ENCODE measurements at places on chromosomes 7 and 10. TPM values are rescaled to one million over a fixed set of nuclear protein-coding genes. Genes with fewer than 3 reads are reported as not detected.

Gene ATOH7
- total RNA-seq, result not detected

DNA sequence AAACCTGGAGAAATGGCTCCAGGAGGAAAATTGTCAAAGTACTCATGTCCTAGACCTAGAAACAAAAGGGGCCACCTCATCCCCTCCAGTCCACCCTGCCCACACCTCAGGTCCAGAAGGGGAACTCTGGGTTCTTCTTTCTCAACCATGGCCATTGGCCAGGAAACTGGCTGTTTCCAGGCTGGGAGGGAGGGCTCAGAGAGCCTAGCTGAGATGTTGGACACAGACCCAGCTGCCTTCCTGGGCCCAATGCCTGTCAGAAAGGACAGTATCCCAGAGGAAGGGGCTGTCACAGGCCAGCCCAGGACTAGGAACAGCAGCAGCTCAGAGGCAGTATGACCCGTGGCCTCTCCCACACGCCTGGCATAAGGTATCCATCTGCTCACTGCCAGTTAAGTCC lies 9.6 kb downstream of the GRID1 start:
- no peak overlapping the region for H3K4me3 ChIP-seq
- H3K27ac ChIP-seq, result no peak overlapping the region
- no peaks in the 10 kb centered on the region for H3K36me3 ChIP-seq
- no peak for DNase-seq
- H3K27me3 ChIP-seq, result peaks cover 21% of the 10 kb centered on the region

DNA sequence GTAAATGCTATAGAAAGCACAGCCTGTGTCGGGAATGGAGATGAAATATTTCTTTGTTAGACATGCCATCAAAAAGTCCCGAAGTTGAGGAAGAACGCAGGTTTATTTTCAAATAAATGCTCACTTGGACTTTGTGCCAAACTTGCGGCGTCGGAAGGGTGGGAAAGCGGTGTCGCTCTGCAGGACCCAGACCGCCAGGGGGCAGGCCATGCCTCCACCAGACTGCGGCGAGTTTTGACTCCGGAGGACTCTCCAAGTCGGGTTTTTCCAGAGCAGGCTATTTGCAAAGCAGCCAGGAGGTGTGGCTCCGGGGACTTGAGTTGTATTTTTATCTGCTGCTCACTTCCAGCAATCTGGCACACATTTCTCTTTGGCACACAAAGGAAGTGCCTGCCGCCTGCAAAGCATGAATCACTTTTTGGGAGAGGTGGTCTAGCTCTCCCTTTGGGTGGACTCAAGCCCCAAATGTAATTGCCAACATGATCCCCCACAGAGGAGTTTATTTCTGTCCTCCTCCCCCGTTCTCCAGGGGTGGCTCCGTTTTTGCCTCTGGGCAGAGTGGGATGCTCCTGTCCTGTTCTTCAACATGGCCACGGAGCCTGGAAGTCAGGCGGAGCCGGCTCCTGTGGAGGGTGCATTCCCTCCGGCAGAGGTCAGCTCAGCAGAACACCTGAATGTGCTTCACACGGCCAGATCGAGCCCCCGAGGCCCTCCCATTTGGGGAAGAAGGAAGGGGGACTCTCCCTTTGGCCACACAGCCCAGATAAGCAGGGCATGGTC lies 82.3 kb upstream of the GPR26 start:
- no peaks in the 10 kb centered on the region for H3K36me3 ChIP-seq
- no peaks in the 10 kb centered on the region for H3K4me1 ChIP-seq
- DNase-seq, result no peak
- peaks cover 11% of the 10 kb centered on the region for H3K27me3 ChIP-seq
- no peak overlapping the region for H3K4me3 ChIP-seq
- no peak overlapping the region for H3K27ac ChIP-seq

- DNase-seq, result no peak
- peaks cover 7% of the 10 kb centered on the region for H3K36me3 ChIP-seq
- H3K4me1 ChIP-seq, result no peaks in the 10 kb centered on the region
- H3K27ac ChIP-seq, result no peak overlapping the region
Measured at GRCh38 chr7:128194533-128195282, 46.4 kb upstream of the LEP start.

DNA sequence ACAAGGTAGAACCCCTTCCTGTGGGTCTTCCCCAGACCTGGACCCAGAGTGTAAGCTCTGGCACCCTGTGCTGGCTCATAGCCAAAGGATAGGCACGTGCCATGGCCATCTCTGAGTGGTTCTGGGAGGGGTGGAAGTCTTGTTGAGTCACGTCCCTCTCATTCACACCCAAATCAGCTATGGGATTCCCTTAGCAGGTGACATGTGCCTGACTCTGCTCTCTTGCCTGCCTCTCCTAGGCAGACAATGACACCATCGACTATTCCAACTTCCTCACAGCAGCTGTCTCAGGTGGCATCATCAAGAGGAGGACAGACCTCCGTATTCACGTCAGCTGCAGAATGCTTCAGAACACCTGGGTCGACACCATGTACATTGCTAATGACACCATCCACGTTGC lies 59.8 kb downstream of the C10orf120 start:
- H3K27ac ChIP-seq, result no peak overlapping the region
- no peaks in the 10 kb centered on the region for H3K27me3 ChIP-seq
- no peaks in the 10 kb centered on the region for H3K36me3 ChIP-seq
- H3K4me3 ChIP-seq, result no peak overlapping the region

DNA sequence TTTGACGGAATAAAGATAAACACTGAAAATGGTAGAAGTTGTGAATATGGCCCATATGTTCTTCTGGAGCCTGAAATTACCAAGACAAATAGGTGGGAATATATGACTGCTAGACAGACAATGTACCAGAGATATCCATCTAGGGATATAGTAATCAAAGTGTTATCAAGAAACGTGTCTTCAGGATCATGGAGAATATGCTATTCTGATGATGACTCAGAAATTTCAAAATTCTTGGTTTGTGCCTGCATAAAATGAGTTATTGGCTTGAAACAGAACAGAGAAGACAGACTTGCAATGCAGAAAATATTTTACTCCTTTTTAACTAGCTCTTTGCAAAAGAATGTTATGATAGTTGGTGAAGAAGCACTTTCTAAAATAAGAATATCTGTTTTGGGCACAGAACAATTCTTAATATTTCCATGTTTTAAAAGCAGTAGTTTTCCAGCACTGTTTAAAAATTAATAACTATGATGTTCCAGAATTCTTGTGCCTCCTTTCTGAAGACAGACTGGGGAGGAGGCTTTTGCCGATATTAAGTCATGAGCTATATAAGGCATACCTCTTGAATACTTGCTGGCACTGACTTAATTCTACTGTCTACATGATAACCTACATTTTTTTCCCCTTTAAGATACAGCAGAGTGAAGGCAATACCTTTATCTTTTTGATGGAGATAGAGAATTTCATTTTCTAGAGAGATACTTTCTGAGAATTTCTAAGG lies 34.4 kb upstream of the CABCOCO1 start:
- DNase-seq, result no peak
- H3K36me3 ChIP-seq, result no peaks in the 10 kb centered on the region
- H3K4me1 ChIP-seq, result no peaks in the 10 kb centered on the region
- peaks cover 3% of the 10 kb centered on the region for H3K27me3 ChIP-seq
- H3K27ac ChIP-seq, result no peak overlapping the region

DNA sequence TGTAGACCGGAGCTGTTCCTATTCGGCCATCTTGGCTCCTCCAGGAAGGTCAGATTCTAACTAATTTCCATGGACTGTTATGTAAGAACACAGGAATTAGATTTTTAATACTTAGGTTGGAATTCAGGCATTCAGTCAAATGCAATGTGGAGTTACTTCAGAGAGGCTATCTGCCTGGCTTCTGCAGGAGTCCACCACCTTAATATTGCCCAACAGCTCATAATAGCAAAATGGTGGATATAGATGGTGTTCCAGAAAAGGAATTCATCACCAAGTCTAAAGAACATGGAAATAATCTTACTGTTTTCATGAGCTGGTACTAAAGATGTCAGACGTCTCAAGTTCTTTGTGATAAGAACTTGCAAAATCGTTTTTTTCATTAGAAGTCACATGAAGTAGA lies 39.5 kb downstream of the CRHR2 start:
- H3K4me3 ChIP-seq, result no peak overlapping the region
- H3K27me3 ChIP-seq, result no peaks in the 10 kb centered on the region
- peaks cover 14% of the 10 kb centered on the region for H3K36me3 ChIP-seq

- no peak overlapping the region for H3K4me3 ChIP-seq
- peaks cover 4% of the 10 kb centered on the region for H3K27me3 ChIP-seq
- H3K4me1 ChIP-seq, result no peaks in the 10 kb centered on the region
Measured at GRCh38 chr7:25752967-25753791, 398.8 kb upstream of the NFE2L3 start.

- H3K27ac ChIP-seq, result no peak overlapping the region
- no peak for DNase-seq
- H3K27me3 ChIP-seq, result peaks cover 3% of the 10 kb centered on the region
- no peak overlapping the region for H3K4me3 ChIP-seq
Measured at GRCh38 chr7:28533731-28534531, 121.6 kb downstream of the CREB5 start.

DNA sequence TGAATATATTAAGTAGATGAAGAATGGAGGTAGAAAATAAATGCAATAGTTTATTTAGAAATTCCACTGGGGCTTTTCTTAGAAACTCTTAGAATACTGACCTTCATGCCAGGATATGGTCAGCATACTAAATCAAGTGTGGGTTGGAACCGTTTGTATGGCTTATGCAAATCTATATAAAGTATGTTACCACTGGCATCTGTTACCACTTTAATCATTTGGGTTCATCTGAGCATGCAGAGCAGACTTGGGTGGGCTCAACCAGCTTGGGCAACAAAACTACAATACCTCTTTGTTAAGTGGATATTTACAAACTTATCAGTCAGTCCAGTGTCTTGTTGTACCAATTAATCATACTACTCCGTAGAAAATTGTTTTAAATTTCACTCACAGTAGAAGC lies 125.8 kb downstream of the CRPPA start:
- no peak overlapping the region for H3K4me3 ChIP-seq
- no peak overlapping the region for H3K27ac ChIP-seq
- H3K27me3 ChIP-seq, result no peaks in the 10 kb centered on the region
- DNase-seq, result no peak
- no peaks in the 10 kb centered on the region for H3K36me3 ChIP-seq

DNA sequence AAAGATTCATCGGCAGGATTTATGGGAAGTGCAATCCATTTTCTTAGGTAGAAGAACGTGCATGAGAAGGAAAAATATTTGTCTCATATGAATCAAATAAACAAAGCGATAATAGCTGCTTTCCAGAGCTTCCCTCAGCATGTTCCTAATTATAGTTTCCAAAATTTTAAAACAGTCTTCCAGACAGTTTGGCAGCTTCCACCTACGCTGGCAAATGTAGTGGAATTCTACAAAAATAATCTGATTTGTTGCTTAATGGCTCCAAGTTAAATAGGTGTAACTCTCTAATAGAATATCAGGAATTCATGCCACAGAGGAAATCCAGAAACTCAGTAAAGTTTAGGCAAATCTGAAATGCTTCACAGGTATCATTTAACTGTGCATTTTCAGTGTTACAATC lies 23.3 kb upstream of the AGBL3 start:
- no peak overlapping the region for H3K27ac ChIP-seq
- H3K4me1 ChIP-seq, result peaks cover 1% of the 10 kb centered on the region
- H3K36me3 ChIP-seq, result no peaks in the 10 kb centered on the region
- no peak for DNase-seq

GRCh38 chr10:17181751-17182150 lies 19.7 kb downstream of the TRDMT1 start:
- H3K36me3 ChIP-seq, result no peaks in the 10 kb centered on the region
- DNase-seq, result no peak
- no peak overlapping the region for H3K4me3 ChIP-seq
- H3K4me1 ChIP-seq, result no peaks in the 10 kb centered on the region
- H3K27ac ChIP-seq, result no peak overlapping the region

- peaks cover 3% of the 10 kb centered on the region for H3K4me1 ChIP-seq
- no peak for DNase-seq
- peaks cover 18% of the 10 kb centered on the region for H3K36me3 ChIP-seq
- H3K27me3 ChIP-seq, result no peaks in the 10 kb centered on the region
- H3K27ac ChIP-seq, result no peak overlapping the region
- no peak overlapping the region for H3K4me3 ChIP-seq
Measured at GRCh38 chr7:133070562-133070961, 11.3 kb downstream of the CHCHD3 start.

- no peaks in the 10 kb centered on the region for H3K27me3 ChIP-seq
- DNase-seq, result no peak
- no peak overlapping the region for H3K27ac ChIP-seq
Measured at GRCh38 chr10:124011464-124011863, 81.9 kb downstream of the CHST15 start.

All from activated T-helper 2 cell treated with anti-CD3 and anti-CD28 coated beads, Interferon-gamma antibody, Interleukin-2, Interleukin-4, amounts not matched to agents 10 μg/mL and 5 μg/mL and 100 μg/mL, durations not matched to agents 14 hours and 24 hours and 36 hours (primary cell).